ENCODE measurements at places on chromosomes 13 and 19.

DNA sequence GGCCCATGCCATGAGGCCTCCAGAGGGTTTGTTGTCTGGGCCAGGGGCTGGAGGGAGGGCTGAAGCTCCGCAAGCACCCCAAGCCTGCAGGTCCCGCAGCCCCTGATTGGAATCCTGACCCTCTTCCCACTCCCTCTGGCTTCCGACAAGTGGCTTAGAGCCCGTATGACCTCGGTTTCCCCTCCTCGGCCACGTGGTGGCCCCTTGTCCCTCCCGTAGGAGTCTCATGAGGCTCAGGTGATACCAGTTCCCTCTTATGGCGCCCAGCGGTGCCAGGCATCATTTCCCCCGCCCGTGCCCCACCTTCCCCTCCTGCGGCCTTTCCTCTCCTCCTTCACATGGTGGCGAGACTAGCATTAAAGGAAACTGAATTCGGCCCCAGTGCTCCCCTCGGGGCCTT lies 6.1 kb downstream of the THOP1 start:
- no peak for DNase-seq

DNA sequence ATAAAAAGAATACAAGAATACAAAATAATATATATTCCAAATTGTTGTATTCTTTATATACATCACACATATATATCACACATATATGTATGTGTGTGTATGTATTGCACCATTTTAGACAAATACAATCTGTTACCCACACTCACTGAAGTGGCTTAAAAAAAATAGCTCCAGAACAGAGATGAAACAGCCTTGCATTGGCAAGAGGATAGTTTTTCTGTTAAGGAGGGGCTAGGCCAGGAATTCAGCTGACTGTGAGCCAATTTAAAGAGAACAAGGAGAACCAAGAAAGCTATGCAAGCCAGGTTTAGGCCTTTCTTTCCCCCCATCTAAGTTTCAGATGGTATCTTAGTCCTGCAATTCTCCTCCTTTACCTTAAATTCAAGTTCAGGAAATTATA lies 257.5 kb downstream of the MZT1 start:
- no peak for DNase-seq

DNA sequence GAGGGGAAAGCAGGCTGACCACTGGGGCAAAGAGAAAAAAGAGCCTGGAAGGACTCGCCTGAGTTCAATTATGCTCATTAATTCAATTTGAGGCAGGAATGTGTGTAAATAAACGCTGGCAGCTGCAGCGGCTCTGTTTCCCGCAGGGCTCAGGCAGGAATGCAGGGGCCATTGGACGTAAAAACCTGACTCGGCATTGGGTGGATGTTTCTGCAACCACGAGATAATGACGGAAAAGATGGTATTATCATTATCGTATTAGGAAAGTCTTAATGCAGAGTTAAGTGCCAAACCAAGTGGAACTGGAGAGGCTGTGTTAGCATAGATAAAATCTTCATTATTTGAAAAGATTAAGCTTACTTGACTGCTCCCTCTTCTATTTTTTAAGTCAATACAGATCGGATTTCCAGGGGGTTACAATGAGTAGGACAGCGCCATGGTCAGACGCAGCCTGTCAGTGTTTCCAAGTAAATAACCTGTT lies 169.8 kb downstream of the SHISA2 start:
- no peak for DNase-seq

GRCh38 chr13:45335397-45336024 lies 5.5 kb downstream of the TPT1 start:
- no peak for DNase-seq

DNA sequence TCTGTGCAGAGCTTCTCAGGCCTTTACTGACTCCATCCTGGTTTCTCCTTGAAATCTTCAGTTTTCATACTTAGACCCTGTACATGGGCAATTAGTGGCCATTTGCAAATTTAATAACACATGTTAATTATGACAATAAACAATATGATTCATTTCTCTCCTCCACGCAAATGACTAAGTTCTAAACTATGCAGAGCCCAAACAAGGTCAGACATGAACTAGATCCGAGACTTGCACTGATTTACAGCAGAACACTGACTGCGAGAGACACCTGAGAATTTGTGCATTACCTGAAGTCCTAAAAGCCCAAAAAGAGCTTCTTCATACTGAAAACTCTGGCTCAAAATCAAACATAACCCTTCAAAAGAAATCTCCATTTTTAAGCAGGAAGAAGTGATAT lies 521.8 kb downstream of the MYO16 start:
- DNase-seq = no peak

GRCh38 chr19:46631481-46631880 lies 4.5 kb downstream of the GNG8 start:
- DNase-seq = no peak

GRCh38 chr19:17966550-17967256 lies at the start of gene KCNN1:
Gene KCNN1 (plus strand): TSS chr19:17967107. CDS start chr19:17973889, 6,782 bp downstream.
- peak; percentile 80 for DNase-seq

- DNase-seq = no peak
These were observed 15.4 kb downstream of the CERS4 start for GRCh38 chr19:8224394-8225145.
